ENCODE measurements at places on chromosomes 12 and 14.

DNA sequence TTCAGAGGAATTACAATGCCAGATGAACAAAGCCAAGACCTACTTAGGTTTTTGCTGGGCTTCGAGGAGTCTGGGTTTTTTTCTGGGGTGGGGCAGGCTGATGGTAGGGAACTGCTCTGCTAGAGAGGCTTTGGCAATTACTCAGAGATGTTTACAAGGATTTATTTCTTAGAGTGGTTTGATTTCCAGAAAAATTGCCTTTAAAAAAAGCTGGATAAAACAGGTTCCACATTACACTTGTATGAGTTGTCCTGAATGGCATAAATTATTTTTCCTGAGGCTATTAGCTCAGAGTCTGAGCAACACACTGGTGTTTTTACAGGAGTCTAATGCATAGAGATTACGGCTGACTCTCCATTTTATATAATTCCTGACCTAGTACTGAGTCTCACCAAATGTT, 118.5 kb upstream of the FRMD6 start:
- no peak for DNase-seq

DNA sequence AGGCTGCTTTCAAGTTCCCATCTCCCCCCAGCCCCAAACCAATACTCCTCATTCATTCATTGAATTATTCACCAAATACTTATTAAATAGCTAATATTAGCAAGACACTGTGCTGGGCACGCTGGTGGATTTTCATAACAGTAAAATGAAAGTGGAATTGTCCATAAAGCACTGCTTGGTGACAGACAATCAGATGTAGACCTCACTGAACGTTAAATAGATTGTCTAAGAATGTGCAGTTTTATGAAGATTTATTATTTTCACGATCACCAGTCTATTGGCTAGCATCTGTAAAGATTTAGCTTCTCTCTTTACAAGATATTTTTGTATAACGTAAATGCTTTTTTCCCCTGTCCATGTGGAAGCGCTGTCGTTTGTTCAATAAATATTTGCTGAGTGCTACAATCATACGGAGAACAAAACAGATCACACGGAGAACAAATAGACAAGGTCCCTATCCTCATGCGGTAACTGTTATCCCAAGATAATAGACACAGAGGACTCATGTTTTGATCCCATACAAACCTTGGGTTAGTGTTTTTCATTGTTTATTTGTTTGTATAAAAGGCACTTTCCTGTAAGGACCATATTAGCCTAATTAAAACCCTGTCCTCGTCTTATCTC, 397.6 kb downstream of the BCAT1 start:
- no peak for DNase-seq

DNA sequence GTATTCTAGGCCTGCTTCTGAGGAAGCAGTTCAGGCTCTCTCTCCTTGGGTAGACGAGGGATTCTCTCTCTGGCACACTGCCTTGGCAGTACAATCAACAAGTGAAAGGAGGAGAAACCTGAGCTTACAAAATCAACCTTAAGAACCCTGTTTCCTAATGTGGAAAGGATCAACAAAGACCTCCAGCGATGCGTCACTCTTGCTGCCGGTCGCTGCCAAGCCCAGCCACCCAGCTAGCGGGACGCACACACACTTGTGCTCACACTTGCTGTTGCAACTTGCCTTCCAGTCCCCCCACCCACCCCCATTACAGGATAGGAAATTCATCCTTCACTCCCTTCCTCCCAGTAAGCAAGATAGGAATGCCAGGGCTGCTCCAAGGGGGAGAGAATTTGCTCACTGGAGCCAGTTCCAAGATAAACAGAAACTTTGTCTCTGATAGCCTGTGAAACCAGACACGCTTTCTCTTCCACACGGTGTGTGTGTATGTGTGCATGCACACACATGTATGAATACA, 144.3 kb downstream of the BCL11B start:
- DNase-seq, result no peak

DNA sequence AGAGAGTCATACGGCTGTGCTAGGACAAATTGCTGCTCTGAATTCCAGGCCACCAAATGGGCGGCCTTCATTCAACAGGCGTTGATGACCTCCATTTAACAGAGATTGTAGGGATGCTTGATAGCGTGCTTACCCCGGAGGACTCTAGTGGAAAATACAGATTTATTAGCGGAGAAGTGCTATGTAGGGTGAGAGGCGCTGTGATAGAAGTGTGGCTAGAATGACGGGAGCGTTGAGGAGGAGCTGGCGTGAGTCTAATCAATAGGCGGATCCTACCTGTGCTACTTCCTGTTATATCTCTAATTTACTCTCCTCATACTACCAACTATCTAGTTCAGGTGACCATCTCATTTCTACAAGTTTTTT, 668 bp downstream of the MRPS35 start:
- no peak for DNase-seq

- no peak for DNase-seq
Observed at GRCh38 chr14:87014856-87015255, 978.1 kb downstream of the GALC start.

DNA sequence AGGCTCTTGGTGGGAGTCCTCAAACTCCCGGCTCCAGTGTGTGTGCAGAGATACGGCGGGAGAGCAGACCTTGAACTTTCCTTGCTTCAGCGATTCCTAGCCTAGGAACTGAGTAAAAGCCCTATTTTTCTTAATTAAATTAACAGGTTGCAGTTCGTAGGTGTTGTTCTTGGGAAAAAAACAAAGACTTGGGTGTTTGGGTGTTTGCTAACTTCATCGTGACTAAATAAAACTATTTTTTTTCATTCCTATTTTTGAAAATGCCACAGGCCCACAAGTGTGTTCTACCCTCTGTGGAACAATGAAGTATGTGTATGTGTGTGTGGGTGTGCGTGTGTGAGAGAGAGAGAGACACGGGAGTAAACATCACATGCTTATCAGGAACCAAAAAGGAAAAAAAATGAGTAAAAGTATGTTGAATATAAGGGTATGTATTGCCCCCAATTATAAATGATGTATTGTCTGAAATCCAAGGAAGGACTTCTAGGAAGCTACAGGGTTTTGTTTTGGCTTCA, 651 bp downstream of the TMEM117 start:
- DNase-seq, result no peak

DNA sequence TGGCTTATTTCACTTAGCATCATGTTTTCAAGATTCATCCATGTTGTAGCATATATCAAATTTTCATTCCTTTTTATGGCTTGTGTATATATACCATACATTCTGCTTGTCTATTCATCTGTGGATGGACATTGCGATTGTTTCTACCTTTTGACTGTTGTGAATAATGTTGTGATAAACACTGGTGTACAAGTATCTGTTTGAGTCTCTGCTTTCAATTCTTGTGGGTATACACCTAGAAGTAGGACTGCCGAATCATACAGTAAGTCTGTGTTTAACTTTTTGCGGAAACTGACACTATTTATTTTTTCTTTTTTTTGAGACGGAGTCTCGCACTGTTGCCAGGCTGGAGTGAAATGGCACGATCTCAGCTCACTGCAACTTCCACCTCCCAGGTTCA, 19.6 kb upstream of the RPS6KA5 start:
- DNase-seq, result no peak

Data from stimulated activated CD8-positive, alpha-beta memory T cell treated with anti-CD3 and anti-CD28 coated beads, Interleukin-7, amount 100 ng/mL, for 4 hours (primary cell).